ENCODE measurements at places on chromosomes 5 and 9.

- DNase-seq, result no peak
These were observed 88.6 kb downstream of the ZNF354C start for GRCh38 chr5:179148703-179149170.

DNA sequence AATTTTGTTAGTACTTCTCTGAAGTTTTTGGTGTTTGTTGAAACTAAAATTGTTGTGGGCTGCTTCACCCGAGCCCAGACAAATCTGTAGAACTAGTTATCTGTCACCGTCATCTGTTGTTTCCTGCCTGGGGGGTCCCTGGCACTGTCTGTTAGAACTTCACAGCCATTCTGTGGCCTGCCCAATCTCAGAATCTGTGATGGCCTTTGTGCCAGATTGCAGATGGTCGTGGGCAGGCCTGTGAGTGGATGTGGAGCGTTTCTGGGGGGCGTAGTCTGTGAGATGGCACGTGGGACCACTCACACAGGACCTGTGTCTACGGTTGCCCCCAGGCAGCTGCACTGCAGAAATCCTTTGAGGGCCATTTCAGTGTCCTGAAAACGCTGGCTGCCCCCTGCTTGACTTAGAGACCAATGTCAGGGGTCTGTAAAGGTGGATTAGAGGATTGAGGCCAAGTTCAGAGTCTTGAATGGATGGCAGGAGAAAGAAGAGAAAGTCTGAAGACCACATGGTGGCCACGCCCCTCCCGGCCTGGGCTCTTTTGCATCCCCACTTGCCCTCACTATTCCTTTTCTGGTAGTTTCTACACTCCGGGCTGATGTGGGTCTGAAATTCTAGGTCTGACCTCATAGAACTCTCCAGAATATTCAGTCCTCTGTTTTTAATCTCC, 38.3 kb downstream of the TRIO start:
- DNase-seq, result no peak

DNA sequence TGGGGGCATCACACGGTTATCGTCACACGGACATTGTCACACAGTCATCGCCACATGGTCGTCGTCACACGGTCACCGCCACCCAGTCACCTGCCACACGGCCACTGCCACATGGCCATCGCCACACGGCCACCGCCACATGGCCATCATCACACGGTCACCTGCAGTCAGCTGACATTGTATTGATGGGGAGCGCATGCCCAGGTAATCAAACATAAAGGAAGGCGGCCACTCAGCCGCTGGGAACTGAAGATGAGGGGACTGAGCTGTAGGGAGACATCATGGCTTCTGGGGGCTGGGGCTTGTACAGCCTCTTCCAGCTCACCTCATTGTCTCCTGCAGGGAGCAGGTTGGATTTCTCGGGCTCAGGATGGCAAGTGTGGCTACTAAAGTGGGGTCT, 49.2 kb downstream of the MRPL36 start:
- no peak for DNase-seq

- no peak for DNase-seq
These were observed 31.8 kb upstream of the IL17B start for GRCh38 chr5:149410721-149411432.

GRCh38 chr9:127783111-127784008, 2.5 kb upstream of the CDK9 start:
- peak; percentile 46 for DNase-seq

GRCh38 chr9:76107482-76107881, 217.0 kb downstream of the PCSK5 start:
- DNase-seq, result no peak

DNA sequence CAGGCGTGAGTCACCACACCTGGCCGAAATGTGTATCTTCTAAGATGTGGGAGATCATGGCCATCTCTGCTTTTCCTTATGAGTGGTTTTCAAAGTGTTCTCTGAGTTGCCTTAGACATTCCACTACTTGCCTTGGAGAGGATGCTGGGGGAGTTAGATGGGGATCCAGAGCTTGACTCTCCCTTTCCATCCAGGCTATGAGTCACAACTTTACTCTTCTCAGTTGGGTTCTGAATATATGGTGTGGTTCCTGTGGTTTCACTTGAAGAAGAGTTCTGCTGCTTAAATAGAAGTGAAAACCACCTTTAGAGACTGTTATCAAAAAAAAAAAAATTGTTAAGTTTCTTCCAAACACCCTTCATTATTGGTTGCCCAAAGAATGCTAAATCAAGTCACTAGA, 217.6 kb downstream of the ZNF608 start:
- no peak for DNase-seq

DNA sequence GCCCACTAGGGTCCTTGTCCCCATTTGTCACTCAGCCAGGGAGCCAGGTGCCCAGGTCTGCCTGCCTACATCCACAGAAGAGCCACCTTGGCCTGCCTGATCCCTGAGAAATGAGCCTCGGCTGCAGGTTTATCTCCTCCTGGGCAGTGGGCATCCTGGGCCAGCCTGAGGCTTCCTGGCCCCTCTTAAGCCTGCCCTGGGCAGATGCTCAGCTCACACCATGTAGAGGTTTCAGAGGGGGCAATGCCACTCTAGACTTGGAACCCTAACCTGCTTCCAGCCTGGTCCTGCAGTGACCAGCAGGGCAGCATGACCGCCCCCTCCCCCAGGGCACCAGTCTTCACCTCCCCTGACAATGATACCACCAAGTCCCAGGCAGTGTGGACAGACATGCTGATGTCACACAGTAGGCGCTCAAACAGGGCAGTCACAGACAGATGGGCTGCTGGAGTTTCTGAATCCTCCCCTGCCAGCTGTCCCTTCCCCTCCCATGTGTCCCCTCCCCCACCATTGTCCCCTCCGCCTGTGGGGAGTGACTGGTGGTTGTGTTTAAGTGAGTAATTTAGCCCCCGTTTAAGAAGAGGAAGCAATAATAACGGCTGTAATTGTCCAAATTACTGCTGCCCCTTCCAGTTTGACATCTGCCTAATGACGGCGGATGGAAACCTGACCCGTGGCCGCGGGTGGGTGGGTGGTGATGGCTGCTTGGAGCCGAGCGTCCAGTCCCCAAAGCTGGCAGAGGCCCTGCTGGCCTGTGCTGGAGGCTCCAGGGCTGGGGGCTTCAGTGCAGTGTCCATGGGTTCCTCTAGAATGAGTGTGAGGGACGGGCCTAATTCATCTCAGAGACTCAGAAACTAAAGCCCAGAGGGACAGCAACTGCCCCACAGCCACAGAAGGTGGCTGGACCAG, 147.7 kb downstream of the BARX1 start:
- no peak for DNase-seq

GRCh38 chr9:22452415-22453010, 5.9 kb downstream of the DMRTA1 start:
- no peak for DNase-seq

GRCh38 chr5:145723516-145723915, 111.6 kb downstream of the PRELID2 start:
- no peak for DNase-seq

DNA sequence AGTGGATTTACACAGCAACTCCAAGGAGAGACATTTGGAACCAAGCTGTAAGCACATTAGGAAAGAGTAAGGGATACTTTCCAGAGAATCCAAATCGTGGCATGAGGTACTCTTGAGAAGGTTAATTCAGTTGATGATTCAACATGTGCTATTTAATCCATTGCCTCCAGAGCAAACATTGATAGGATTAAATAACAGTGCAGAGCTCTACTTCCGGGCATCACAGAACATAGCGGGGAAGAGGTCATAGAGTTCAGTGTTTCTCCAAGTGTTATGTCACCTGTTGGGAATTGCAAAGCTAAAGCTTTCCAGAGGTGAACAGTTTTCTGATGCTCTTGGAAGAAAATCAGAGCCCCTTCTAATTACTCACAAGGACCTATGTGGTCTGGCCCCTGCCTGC, 127.5 kb downstream of the PPP2R2B start:
- DNase-seq, result no peak

DNA sequence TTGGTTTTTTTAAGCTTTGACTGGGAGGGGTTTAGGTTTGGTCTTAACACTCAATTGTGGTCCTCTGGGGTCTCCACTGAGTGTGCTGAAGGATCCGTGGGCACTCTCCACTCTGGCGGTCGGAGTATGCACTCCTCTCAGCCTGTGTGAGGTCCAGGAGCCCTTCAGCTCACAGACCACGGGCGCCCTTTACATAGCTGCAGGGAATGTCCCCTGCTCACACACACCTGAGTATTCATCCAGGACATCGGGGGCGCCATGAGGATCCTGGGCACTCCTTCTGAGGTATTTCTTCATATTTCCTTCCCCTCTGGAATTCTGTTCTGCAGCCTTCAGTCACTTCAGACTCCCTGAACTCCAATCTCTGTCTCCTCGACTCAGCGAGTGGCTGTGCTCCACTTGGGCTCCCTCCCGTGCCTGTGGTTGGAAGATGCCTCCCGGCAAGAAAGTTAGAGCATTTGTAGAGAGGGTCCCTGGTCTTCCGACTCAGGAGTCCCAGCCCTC, 12.5 kb downstream of the TRIP13 start:
- no peak for DNase-seq

Measured in activated CD4-positive, CD25-positive, alpha-beta regulatory T cell treated with anti-CD3 and anti-CD28 coated beads, Interleukin-2, amount 50 U/mL, for 16 hours (primary cell).